ENCODE measurements at places on chromosomes 11 and 22. TPM values are rescaled to one million over a fixed set of nuclear protein-coding genes. Genes with fewer than 3 reads are reported as not detected.

GRCh38 chr22:39598017-39598965 is 27.7 kb downstream of the CACNA1I start:
- DNase-seq, result no peak

DNA sequence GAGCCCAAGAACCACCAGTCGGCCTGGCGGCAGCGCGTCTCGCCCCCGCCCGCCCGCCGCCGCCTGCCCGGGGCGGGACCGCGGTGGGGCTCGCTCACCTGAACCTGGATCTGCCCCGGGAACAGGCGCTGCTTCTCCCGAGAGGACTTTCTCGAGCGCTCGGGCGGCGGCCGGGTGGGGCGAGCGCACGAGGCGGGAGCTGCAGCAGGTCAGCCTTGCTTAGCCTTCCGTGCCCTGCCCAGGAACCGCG is 133 bp downstream of the MYH9 start:
- DNase-seq, result no peak

DNA sequence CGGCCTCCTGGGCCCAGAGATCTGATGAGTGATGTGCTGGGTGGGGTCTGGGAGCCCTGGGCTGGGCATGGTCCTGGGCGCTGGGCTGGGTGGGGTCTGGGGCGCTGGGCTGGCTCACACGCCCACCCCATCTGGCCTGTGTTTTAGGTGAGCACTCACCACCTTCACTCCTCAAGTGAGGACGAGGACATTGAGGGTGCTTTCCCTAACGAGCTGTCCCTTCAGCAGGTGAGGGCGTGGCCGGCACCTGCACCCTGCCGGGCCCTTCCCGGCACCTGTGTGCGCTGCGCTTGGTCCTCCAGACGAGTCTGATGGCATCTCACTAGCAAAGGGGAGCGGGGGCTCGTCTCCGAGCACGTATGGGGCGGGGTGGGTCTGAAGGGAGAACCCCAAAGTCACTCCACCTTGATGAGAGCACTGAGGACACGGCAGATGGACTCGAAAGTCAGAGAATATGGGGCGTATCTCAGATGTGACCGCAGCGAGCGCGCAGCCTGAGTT is 37.9 kb downstream of the SBF1 start:
- no peak for DNase-seq

- no peak for DNase-seq
Measured at GRCh38 chr11:65224930-65225278, 36.9 kb upstream of the POLA2 start.

Gene TPBGL
- not detected for total RNA-seq

Gene FOLR2
- 118 TPM for total RNA-seq

- DNase-seq, result no peak
Measured at GRCh38 chr11:58902881-58903280, 36.4 kb upstream of the GLYATL1 start.

DNA sequence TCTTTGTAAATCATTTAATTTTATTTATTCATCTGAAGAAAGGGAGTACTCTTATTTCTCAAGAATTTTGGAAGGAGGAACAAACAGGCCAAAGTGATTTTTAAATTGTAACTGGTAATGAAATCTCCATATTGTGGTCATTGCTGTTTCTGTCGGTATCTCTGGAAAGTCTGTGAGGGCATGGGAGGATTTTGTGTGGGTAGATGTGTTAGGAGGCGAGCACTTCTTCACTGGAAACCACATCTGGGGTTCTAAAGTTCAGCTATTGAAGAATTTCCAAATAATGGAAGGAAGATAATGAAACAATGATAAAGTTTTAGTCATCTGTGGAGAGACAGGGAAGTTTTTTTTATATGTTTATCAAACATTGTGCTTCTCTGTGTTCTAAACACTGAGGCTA is 6.6 kb downstream of the TRIM34 start:
- no peak for DNase-seq

DNA sequence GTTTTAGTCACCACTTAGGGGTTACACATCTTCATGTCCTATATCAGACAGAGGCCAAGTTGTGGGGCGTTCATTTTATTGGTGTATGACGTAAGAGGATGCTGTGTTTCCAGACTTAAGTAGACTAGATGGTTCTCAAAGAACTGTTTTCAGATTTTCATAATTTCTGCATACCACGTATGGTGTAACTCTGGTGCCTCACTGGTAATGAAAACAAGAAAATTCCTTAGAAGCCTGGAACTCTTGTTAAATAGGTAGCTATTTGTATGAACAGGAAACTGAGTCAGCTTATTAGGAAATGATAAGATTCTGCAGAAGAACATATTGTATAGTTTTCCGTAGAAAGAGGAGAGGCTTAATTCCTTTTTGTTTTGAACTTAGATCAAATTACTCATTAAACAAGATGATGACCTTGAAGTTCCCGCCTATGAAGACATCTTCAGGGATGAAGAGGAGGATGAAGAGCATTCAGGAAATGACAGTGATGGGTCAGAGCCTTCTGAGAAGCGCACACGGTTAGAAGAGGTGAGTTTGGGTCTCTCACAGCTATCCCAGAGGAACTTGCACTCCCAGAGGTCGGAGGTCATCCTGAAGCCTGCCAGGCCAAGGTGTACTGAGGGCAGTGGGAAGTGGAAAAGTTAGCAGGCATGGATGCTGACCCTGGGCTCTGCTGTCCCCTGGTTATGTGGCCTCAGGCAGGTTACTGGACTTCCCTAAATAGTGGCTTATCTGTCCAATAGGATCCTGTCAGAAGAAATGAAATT is 3.9 kb downstream of the CDC45 start:
- DNase-seq, result no peak

Gene WNT7B
- total RNA-seq, result not detected

DNA sequence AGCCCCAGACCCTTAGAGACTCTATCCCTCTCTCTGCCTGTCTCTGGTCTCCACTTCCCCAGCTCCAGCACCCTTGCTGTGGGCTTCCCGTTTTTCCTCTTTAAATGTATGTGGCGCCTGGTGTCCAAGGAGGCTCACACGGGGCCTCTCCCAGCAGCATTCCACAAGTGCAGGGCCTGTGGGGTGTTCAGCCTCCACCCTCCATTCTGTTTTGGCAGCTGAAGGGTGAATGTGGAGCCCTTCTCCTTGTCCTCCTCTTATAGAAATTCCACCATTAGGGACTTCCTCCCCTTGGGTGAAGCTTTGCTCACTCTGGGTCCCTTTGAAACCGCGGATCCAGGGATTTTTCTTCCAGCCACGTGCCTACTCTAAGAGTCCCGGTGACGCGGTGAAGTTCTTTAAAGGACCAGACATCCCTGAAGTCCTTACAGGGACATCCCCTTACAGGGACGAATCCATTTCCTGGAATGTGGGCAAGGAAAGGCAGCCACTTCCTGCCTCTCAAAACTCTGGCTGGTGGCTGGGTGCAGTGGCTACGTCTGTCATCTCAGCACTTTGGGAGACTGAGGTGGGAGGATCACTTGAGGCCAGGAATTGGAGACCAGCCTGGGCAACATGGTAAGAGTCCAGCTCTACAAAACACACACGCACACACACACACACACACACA is 1.6 kb upstream of the TSPAN18 start:
- no peak for DNase-seq

GRCh38 chr11:27514558-27514957 is 8.0 kb upstream of the LIN7C start:
- peak; percentile 52 for DNase-seq

GRCh38 chr22:17065433-17065832 is 19.4 kb upstream of the IL17RA start:
- no peak for DNase-seq

Gene C1QTNF5
- total RNA-seq, result 98.2 TPM

Data from thoracic aorta (tissue), 2 donors.